ENCODE measurements at places on chromosomes 4 and X.

DNA sequence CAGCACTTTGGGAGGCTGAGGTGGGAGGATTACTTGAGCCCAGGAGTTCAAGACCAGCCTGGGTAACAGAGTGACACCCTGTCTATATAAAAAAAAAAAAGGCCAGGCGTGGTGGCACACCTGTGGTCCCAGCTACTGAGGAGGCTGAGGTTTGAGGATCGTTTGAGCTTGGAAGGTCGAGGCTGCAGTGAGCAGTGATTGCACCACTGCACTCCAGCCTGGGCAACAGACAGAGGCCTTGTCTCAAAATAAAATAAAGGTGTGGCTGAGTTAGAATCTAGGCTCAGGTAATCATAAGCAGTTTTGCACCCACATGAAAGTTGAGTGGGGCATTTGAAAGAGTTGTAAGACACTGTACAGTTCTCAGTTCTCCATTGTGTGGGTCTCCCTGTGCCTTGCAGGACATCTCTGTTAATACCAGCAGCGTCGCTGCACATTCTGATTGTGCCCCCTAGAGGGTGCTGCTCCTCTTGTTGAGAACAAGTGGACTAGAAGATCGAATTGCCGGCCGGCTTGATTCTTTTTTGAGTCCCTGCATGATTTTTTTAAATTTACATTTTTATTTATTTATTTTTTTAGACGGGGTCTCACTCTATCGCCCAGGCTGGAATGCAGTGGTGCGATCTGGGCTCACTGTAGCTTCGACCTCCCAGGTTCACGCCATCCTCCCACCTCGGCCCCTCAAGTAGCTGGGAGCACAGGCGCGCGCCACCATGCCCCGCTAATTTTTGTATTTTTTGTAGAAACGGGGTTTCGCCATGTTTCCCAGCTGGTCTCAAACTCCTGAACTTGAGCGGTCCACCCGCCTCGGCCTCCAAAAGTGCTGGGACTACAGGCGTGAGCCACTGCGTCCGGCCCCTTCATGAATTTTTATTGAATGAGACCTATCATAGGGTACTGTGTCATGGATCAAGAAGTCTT is 73.6 kb upstream of the RBMX start:
- no peak for DNase-seq

GRCh38 chrX:41677183-41678060 is 11.4 kb upstream of the GPR34 start:
- no peak for DNase-seq

GRCh38 chr4:161714022-161714751 is 449.6 kb downstream of the FSTL5 start:
- no peak for DNase-seq

DNA sequence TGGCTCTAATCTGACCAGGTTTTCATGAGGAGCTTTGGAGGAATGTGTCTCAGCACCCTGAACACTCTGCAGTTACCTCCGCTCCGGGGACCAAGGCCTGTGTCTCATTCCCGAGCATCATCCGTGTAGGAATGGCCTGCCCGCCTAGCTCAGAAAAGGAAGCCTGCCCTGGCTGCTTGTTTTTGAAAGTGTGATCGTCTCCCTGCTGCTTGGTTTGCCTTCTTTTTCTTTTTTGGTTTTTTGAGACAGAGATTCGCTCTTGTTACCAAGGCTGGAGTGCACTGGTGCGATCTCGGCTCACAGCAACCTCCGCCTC is 73.3 kb downstream of the CRLF2 start:
- no peak for DNase-seq

- no peak for DNase-seq
Observed at GRCh38 chr4:16225167-16225862, 956 bp downstream of the TAPT1 start.

DNA sequence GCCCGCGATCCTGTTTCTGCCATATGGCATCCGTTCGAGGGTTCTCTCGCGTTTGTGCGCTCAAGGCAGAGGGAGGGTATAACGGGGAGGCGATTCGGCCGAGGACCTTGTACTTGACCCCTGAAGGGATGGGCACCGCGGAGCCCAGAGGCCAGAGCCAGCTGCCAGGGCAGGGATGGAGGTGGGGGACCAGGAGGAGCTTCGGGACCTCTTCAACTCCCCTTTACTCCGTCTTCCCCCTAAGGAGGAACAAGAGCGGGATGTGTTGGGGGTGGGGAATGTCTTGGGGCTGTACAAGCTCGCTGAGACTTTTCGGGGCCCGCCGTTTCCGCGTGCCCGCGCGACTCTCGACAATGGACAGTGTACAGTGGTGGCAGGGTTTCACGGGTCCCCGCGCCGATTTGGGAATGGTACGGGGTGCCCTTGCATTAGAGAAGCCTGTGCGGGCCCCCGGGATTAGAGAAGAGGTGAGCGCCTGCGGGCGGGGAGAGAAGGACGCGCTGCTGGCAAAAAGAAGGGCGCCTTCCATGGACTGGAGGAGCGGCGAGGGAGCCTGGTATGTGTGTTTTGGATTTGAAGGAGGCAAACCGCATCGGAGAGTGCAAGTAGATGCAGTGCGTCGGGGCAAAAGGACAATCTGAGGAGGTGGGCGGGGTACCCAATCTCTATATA is 760 bp downstream of the UGT8 start:
- no peak for DNase-seq

- DNase-seq: no peak
Observed at GRCh38 chr4:123555233-123555806, 158.7 kb downstream of the SPRY1 start.

- no peak for DNase-seq
Observed at GRCh38 chr4:76141241-76141640, 7.0 kb downstream of the NUP54 start.

- DNase-seq: no peak
Observed at GRCh38 chr4:8911316-8912088, 39.9 kb upstream of the HMX1 start.

DNA sequence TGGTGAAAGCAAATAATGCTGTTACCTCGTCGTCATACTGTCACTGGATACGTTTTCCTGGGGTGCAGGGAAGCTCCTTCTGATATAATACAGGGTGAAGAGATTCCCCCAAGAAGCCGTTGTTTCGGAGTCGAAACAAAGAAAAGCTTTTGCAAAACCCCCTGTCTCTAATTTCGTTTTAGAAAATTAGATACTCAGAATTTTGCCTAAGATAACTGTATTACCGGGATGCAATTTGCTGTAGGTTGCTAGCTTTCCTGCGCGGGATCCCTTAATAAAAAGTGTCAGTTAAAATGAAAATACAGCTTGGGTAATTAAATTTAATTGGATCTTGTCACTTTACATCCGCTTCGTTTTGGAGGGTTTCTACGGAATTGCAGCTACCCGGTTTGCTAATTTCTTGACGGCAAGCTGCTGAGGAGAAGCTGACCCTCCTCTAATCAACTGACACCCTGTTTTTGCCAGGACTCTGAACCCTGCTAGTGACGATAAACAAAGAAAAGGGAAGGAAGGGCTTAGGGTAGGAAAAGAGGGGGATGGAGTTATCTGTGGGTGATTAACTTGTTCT is 174.6 kb downstream of the SHOX start:
- no peak for DNase-seq
